ENCODE measurements at places on chromosomes 3 and 15. TPM values are rescaled to one million over a fixed set of nuclear protein-coding genes. Genes with fewer than 3 reads are reported as not detected.

Gene MEIS2
- 0.22 TPM for total RNA-seq

- no peaks in the 10 kb centered on the region for H3K36me3 ChIP-seq
- H3K4me1 ChIP-seq, result no peaks in the 10 kb centered on the region
- H3K4me3 ChIP-seq, result no peak overlapping the region
- H3K27me3 ChIP-seq, result no peaks in the 10 kb centered on the region
- H3K27ac ChIP-seq, result no peak overlapping the region
These were observed 5.2 kb upstream of the TBC1D2B start for GRCh38 chr15:78082743-78083110.

GRCh38 chr3:131794766-131795388 is 239.9 kb downstream of the CPNE4 start:
- H3K27ac ChIP-seq, result no peak overlapping the region
- DNase-seq, result peak; percentile 54
- H3K4me3 ChIP-seq, result no peak overlapping the region
- no peaks in the 10 kb centered on the region for H3K27me3 ChIP-seq
- no peaks in the 10 kb centered on the region for H3K36me3 ChIP-seq

DNA sequence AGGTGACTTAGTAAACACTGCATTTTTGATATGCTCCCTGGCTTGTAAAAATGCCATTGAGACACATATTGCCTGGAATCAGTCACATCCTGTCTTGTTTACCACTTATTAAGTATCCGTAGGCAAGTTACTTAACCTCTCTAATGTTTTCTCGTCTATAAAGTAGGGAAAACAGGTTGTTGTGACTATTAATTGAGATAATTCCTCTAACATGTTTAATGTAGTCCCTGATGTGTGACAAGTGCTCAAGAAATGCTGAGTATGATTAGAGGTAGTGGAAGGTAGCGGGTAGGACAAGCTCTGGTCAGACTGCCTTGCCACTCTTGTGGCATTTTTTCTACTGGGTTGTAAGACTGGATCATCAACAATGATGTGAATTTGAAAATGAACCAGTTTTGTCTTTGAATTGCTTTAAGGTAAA is 54.1 kb downstream of the NFKBIZ start:
- H3K4me1 ChIP-seq, result peaks cover 2% of the 10 kb centered on the region
- H3K4me3 ChIP-seq, result no peak overlapping the region
- no peaks in the 10 kb centered on the region for H3K27me3 ChIP-seq
- no peaks in the 10 kb centered on the region for H3K36me3 ChIP-seq
- no peak for DNase-seq

DNA sequence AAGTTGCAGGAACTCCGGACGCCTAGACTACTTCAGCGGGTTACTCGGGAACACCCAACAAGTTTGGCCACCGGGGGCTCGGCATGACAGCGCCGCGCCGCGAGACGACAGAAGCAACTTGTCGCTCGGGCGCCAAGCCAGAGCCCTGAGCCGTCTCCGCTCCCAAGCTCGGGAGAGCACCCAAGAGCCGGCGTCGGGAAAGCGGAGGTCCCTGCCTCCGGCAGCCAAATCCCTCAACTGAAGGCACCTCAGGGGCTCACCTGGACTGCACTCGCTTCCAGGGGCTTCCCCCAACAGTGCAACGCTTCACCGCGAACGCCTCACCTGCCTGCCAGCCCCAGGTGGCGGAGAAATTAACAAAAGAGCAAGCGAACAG is 640 bp downstream of the MB21D2 start:
- no peaks in the 10 kb centered on the region for H3K36me3 ChIP-seq
- no peaks in the 10 kb centered on the region for H3K27me3 ChIP-seq
- H3K4me3 ChIP-seq, result peak overlapping the region; percentile 89
- H3K27ac ChIP-seq, result peak overlapping the region; percentile 88

Gene ECE2
- total RNA-seq, result 0.86 TPM

- DNase-seq, result no peak
- H3K4me3 ChIP-seq, result no peak overlapping the region
- no peak overlapping the region for H3K27ac ChIP-seq
- no peaks in the 10 kb centered on the region for H3K27me3 ChIP-seq
- H3K4me1 ChIP-seq, result no peaks in the 10 kb centered on the region
- H3K36me3 ChIP-seq, result no peaks in the 10 kb centered on the region
These were observed 291.2 kb upstream of the KCNMB2 start for GRCh38 chr3:178244733-178245709.

DNA sequence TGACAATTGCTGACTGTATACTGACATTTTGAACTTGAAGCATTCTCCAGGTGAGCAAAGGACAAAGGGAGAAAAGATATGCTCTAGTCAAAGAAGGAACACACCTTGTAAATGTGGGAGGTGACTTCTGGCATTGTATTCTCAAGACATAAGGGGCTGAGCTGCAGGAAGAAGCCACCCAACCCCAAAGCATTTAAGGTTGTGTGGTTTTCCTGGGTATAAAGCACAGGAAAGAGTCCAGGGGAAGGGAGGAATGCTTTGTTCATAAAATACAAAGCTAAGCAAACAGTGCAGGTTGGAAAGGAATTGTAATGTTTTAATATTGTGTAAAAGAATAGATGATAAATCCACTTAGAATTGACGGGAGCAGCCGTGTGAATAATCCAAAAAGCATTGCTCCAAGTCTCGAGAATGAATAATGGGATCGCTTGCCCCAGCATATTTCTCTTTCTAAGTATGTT is 102.4 kb upstream of the LRIG1 start:
- no peak overlapping the region for H3K27ac ChIP-seq
- H3K36me3 ChIP-seq, result no peaks in the 10 kb centered on the region
- no peaks in the 10 kb centered on the region for H3K27me3 ChIP-seq
- no peaks in the 10 kb centered on the region for H3K4me1 ChIP-seq
- DNase-seq, result no peak
- no peak overlapping the region for H3K4me3 ChIP-seq

DNA sequence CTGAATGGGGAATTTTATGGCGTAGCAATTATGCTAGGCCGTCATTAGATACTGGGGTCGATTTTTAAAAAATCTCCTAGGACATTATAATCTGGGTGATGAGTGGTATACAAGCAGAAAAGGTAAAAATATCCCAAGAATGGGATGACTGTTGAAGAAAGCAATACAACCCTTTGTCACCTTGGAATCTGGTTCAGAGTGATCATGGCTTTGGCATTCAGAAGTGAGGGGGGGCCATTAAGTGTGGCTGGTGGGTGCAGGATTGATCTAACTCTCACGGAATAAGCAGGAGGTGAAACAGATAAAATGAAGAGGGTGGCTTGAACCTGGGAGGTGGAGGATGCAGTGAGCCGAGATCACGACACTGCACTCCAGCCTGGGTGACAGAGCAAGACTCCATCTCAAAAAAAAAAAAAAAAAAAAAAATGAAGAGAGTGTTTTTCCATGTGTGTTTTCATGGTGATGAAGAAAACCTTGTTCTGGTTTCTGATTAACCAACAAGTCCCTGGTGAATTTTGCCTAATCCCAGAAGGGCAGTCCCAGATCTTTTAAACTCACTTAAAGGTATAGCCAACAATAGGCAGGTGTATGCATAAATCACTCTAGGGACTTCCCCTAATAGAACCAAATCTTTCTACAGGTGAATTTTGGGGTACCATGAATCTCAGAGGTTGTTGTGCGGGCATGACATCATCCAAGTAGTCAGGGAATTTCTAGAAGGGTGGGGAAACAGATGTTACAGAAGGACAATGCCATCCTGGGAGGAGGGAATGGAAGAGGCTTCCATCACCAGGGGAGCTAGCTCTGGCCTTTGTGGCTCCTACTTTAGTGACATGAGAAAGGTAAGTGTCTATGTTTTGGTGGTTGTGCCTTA is 3.1 kb upstream of the RAD54L2 start:
- DNase-seq, result no peak
- no peaks in the 10 kb centered on the region for H3K36me3 ChIP-seq
- H3K27me3 ChIP-seq, result no peaks in the 10 kb centered on the region
- H3K4me3 ChIP-seq, result no peak overlapping the region
- H3K27ac ChIP-seq, result no peak overlapping the region

DNA sequence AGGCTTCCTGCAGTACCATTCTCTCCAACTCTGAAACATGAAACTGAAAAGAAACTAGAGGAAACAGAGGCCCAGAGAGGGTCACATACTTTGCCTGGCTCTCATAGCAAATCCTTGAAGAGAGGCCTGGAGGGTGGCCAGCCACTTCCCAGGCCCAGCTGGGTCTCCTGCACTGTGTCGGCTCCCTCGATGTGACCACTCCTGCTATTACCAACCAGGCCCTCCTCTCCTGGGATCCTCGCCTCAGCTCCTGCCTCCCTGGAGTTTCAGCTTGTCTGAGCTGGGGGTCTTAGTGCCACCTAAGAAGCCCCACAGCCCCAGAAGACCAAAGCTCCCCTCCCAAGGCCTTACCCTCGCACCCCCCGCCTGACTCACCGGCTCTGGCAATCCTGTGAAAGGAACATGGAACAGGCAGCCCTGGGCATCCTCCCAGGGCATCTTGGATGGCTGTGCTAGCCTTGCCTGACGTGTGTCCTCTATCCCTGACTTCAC is 4.6 kb downstream of the LOXL1 start:
- no peak for DNase-seq
- H3K36me3 ChIP-seq, result no peaks in the 10 kb centered on the region

- H3K27me3 ChIP-seq, result no peaks in the 10 kb centered on the region
- no peak for DNase-seq
- no peak overlapping the region for H3K4me3 ChIP-seq
- no peaks in the 10 kb centered on the region for H3K4me1 ChIP-seq
- no peak overlapping the region for H3K27ac ChIP-seq
These were observed 18.4 kb downstream of the LRCH3 start for GRCh38 chr3:197809356-197810020.

- H3K4me3 ChIP-seq, result no peak overlapping the region
- no peaks in the 10 kb centered on the region for H3K27me3 ChIP-seq
- DNase-seq, result no peak
- no peaks in the 10 kb centered on the region for H3K36me3 ChIP-seq
- H3K27ac ChIP-seq, result no peak overlapping the region
These were observed 403.6 kb downstream of the ERC2 start for GRCh38 chr3:56064684-56065083.

DNA sequence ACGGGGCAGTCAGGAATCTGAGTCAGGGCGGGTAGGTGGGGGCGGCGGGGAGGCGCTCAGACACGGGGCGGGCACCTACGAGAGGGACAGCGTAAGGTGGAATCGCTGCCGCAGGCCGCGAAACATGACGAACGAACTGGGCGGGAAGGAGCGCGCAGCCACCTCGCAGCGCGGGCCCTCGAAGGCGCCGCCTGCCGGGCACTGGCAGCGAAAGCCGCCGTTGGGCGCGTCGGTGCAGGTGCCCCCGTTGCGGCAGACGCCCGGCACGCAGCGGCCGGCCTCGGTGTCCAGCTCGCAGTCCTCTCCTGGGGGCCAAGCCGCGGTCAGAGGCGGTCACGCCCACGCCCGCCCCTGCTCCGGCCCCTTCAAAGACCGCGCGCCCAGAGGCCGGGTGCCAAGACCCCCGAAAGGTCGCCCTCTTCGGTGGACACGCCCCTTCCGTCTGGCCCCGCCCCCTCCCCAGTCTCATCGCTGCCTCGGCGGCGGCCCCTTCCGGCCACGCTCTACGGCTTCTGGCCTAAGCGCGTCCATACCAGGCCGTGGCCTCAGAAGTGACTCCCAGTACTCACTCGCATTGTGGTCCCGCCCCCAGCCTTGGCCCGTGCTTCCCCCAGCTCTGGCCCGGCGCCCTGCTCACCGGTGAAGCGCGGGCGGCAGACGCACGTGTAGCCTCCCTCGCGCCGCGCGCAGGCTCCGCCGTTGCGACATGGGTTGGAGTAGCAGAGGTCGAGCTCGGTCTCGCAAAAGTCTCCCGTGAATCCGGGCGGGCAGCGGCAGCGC is 6.4 kb downstream of the CELSR3 start:
- peak overlapping the region; percentile 43 for H3K4me3 ChIP-seq
- 0 out of 2 replicates have a peak, but pooled peaks cover 5% of the 10 kb centered on the region for H3K27me3 ChIP-seq
- H3K36me3 ChIP-seq, result peaks cover 13% of the 10 kb centered on the region

GRCh38 chr3:48738926-48739616 is 22.1 kb upstream of the IP6K2 start:
- no peak for DNase-seq
- no peak overlapping the region for H3K4me3 ChIP-seq
- no peaks in the 10 kb centered on the region for H3K4me1 ChIP-seq
- no peak overlapping the region for H3K27ac ChIP-seq

Gene KNL1
- 22.5 TPM for total RNA-seq

DNA sequence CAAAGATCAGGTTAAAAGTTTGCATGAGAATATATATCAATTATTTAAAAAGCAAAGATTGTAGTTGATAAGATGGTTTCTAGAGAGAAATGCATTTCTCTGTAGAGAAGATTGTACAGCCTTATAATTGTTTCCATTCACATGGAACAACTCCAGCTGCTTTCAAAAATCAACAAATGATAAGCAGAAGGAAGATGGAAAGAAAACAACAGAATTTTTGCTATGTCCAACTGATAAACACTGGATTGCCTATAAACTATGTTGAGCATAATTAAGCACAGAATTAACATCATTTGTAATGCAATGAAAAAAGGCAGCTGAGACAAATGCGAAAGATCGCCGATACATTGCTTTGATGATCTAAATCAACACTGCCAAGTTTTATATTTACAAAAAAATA is 89.0 kb downstream of the C3orf85 start:
- no peaks in the 10 kb centered on the region for H3K36me3 ChIP-seq
- H3K4me1 ChIP-seq, result no peaks in the 10 kb centered on the region
- H3K27ac ChIP-seq, result no peak overlapping the region
- no peak overlapping the region for H3K4me3 ChIP-seq
- H3K27me3 ChIP-seq, result no peaks in the 10 kb centered on the region

Gene ZPLD1
- not detected for total RNA-seq

Gene UBAP1L
- 1.7 TPM for total RNA-seq

Gene PLSCR2
- not detected for total RNA-seq

All from H1 (cell line).